ENCODE measurements at places on chromosomes 4 and X. TPM values are rescaled to one million over a fixed set of nuclear protein-coding genes. Genes with fewer than 3 reads are reported as not detected.

The TCEAL3 gene
- total RNA-seq: 12.0 TPM

The NIPAL1 gene
- total RNA-seq: 13.0 TPM

The SH3BGRL gene
- total RNA-seq: 40.6 TPM

The GAGE1 gene
- not detected for total RNA-seq

The SLC9A6 gene
- 15.2 TPM for total RNA-seq

All from airway epithelial cell (primary cell).